ENCODE measurements at places on chromosomes 6 and 20.

GRCh38 chr6:124389127-124389526 is 573.1 kb upstream of the RNF217 start:
- DNase-seq = no peak

DNA sequence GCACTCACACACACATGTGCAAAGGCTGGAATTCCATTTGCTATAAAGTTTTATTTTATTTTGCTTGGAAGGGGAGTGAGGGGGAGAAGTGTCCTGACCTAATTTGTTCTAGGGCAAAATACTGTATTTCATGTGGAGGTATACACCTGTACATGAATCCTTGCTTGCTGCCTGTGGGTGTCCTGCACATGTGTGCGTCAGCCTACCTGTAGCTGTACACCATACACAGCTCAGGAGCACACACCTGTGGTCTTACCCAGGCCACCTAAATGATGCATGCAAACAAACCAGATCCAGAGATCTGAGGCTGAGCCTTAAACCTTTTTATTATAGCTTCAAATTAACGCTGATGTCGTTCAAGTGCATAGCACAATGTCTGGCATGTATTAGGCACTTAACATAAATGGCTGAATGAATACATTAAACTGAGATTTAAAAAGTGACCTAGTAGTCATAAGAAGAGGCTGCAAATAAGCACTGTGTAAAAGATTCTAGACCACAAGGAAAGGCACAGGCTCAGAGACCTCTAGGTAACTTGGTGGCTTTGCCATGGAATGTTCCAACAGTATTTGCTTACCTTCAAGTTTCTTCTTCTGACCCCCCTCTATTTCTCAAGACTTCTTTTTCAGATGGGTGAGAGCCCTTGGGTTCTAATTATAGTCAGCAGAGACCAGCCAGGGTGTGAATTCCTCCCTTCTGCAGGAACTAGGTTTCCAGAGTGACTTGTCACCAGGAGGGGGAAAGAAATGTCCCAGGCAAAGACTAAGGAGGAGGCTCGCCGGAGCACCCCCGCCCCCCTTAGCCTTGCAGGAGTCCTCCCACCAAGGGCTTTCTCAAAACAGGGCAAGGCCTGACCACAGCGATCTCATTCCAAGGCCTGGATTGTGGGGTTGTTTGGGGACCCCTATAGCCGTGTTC is 13.4 kb downstream of the FOXC1 start:
- DNase-seq = no peak

DNA sequence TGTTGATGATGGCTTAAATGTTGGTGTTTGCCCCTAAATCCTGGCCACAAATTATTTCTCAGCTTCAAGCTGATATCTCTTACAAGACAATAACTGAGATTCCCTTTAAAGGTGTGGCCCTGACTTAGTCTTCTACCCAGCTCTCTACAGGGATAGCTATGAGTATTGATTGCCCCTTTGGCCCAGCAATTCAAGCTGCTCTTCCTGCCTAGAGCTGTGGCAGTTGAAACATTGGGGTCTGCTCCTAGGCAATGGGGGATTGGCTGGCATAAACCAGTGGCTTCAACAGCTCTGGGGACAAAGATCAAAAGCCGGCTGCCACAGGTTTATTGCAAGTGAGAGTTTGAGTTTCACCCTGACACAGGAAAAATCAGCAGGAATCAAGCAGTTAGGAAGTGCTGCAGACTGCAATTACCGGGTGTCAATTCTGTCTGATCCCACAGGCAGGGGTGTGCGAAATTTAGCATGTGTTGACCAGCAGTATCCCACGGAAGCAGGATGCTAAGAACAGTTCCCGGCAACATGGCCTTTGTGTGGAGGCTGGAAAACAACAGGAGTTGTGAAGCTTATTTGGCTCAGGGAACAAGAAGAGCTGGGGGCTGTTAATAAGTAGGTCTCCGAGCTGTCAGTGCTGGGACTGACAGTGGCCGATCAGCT is 66.2 kb upstream of the IYD start:
- no peak for DNase-seq

GRCh38 chr20:61584851-61585250 is 332.8 kb downstream of the CDH4 start:
- DNase-seq = no peak

GRCh38 chr20:33842346-33842745 is 31.2 kb downstream of the CHMP4B start:
- DNase-seq = no peak

GRCh38 chr20:55882910-55883309 is 122.4 kb downstream of the CBLN4 start:
- DNase-seq = no peak
